ENCODE measurements at places on chromosomes 3 and 15.

DNA sequence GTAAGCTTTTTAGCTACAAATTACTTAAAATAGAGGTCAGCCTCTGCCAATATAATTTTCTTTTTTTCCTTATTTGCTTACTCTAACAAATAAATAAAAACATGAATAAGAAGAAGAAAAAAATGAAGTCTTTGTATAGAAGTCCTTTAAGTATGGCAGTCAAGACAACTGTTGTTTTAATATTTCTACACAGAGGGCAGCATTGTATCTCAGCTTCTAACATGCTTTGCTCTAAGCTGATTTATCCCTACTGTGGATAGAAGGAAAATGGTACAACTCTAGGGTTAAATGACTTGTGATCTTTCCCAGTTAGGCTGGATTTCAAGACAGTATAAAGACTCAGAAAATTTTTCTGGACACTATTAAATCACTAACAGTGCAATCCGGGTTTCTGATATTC, 104.3 kb upstream of the MEIS2 start:
- no peak for DNase-seq

GRCh38 chr15:97096303-97096835, 765.9 kb downstream of the NR2F2 start:
- DNase-seq = no peak

- no peak for DNase-seq
Measured at GRCh38 chr3:53293867-53294266, 38.0 kb upstream of the TKT start.

- no peak for DNase-seq
Measured at GRCh38 chr3:172376881-172377280, 71.4 kb downstream of the GHSR start.

GRCh38 chr3:50428007-50428633, 68.8 kb upstream of the TMEM115 start:
- DNase-seq = no peak

DNA sequence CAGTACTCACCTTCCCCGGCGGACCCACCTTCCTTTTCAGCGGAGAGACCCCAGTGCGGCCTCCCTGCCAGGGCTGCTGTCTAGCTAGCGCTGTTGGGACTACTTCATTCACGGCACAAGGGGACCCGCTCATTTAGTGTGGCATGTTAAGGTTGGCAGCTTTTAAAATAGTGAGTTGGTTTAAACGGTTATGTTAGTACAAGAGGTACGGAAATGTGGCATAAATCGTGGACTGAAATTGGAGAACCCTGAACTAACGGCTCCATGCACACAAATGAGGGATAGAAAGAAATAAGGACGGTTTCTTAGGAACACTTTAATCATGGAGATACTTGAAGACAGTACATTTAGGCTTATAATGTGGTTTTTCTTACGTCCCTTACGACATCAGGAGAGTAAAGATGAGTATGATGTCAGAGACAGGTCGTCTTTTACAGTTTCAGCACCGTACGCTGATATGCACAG, 752 bp downstream of the CEP63 start:
- peak; percentile 50 for DNase-seq

DNA sequence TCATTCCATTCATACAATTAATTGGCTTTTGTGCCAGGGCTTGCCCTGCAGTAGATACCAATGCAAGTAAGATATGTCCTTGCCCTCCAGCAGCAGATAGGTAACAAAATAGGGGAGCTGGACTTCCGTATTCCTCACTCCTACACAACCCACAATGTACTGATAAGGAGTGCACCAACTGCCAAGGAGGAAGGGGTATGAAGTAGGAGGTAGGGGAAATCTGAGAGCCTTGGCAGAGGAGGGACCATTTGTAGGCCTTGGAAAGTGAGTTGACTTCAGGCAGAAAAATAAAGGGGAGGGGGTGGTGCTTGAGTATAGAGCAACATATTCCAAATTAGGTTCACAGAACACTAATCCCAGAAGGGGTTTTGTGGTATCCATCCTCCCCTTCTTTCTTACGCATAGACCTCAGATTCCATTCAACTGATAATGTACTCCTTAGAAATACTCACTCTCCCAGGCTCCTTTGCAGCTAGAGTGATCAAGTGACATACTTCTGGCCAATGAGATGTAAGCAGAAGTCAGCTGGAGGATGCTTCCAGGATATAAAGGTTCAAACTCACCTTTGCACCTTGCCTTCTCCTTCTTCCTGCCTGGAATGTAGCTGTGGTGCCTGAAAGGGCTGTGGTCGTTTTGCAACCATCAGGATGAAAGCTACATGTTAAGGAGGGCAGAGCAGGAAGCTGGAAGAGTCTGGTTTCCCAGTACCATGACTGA, 127.1 kb upstream of the SMAD3 start:
- DNase-seq = no peak

DNA sequence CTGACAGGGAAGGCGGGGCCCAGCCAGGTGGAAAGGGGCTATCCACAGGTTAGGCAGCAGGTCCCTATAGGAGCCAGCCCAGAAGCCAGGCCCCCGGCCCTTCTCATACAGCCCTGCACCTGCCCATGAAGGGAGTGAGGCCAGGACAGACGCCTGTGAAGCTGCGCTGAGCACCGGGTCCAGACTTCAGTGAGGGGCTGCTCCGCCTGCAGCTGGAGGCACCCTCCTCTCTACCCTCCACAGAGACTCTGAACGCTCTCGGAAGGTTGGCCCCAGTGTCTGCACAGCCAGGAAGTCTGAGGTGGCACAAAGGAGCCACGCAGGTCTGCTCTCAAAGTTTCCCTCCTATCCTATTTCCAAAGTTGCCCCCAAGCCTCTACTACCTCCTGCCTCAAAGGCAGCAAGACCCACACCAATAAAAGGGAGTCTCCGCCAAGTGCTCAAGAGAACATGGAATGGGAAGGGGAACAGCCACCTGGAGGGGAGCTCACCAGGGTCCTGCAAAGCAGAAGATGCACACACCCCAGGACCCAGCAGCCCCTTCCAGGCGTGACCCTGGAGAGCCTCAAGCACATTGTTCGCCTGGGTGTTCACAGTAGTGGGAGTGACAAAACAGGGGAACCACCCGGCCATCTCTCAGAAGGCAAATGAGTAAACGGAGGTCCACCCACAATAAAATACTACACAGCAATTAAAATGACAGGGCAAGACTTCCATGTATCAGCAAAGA, 19.5 kb downstream of the XXYLT1 start:
- no peak for DNase-seq

DNA sequence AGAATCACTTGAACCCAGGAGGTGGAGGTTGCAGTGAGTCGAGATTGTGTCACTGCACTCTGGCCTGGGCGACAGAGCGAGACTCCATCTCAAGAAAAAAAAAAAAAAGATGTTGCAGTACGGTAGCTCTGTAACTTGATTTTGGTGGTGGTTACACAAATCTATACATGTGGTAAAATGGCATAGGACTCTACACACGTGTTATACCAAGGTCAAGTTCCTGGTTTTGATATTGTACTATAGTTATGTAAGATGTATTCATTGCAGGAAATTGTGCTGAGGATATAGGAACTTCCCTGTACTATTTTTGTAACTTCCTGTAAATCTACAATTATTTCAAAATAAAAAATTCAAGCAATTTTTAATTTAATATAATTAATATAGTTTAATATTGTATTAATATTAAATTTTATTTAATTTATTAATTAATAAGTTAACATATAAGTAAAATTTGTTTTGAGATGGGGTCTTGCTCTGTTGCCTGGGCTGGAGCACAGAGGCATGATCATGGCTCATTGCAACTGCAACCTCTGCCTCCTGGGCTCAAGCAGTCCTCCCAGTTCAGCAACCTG, 9.9 kb downstream of the MYD88 start:
- DNase-seq = no peak

DNA sequence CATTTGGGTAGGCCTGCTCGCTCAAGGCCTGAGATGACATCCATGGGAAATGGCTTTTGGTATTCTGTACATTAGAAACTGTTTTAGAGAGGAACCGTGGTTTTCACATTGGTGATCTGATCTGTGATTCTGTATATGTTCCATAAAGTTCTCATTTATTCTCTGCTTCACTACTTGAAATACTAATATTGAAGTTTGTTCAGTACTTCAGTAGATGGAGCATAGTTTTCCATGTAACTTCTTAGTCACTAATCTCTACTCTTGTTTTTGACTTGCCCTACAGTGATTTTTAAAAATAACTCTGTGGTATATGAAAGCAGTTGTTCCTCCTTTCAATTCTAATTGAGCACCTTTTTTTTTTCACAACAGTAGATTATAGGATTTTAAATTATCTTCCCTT, 66.5 kb downstream of the MBNL1 start:
- DNase-seq = no peak

DNA sequence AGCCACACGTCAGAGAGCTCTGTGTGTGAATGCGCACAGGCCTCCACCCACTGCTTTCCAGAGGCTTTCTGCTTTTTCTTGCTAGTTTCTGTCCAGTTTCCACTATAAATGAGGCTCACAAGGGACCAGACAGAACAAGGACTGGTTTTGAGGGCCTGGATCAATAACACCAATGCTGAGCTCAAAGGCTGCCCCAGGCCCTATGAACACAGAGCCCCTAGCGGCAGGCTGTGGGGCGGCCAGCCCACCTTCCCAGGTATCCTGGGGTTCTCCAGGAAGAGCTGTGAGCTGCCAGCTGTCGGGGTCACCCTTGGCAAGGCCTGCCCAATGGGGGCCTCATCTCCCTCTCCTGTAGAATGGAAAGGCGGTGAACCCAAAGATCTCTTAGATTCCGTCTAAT, 2.2 kb upstream of the ITIH3 start:
- DNase-seq = peak; percentile 24

GRCh38 chr3:13365390-13366379, 54.4 kb downstream of the NUP210 start:
- DNase-seq = no peak

DNA sequence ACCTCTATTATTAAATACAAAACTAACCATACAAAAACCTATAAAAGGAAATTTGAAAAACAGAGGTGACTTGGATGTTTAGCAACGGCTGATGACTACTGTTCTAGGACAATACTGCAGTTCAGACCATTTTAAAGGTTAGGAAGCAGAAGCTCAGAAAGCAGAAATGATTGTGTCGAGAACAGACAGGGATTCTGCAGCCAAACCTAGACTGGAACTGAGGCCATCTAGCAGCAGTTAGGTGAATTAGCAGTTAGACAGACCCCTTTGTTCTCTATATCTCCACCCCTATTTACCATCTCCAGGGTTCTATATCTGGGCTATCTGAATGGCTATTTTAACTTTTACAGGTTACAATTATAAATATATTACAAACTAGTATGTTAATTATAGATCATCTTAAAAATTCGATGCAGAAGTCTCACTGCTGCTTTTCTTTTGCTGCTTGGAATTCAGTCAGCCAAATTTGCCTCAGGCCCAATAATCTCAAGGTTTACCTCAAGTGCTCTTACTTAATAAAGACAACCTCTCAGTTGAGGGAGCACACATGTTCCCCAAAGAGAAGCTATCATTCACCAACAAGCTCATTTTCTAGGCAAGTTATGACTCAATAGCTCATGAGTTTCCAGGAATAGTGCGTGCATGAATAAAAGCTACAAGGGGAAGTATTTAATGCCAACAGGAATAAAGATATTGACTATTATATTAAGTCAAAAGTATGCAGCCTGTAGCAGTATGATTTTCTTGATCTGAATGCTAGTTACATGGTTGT, 9.3 kb upstream of the IL1RAP start:
- peak; percentile 5 for DNase-seq

- no peak for DNase-seq
Measured at GRCh38 chr3:184059424-184059823, 6.6 kb downstream of the HTR3C start.

- DNase-seq = no peak
Measured at GRCh38 chr3:148906667-148907066, 41.6 kb downstream of the CPA3 start.

DNA sequence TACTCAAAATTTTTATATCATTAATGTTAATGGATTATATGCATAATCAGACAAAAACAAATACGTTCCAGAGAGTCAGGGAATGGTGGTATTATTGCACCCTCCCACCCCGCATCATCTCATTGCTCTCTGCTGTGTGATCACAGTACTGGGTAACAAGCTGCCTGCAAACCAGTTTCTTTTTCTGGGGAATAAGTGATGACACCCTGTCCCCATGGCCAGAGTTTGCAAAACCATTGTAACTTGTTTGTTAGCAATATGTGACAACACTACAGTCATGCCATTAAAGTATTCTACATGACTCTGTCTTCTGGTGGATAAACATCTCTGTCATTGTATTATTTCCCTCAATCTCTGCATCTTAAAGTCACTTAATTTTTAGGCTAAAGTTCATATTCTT, 39.5 kb downstream of the ZBTB38 start:
- DNase-seq = no peak

GRCh38 chr15:50077176-50077575, 41.9 kb downstream of the ATP8B4 start:
- no peak for DNase-seq

- DNase-seq = peak; percentile 57
Measured at GRCh38 chr15:90031231-90031791, 30.2 kb downstream of the ZNF710 start.

GRCh38 chr3:180870008-180870699, 42.3 kb upstream of the FXR1 start:
- DNase-seq = no peak

DNA sequence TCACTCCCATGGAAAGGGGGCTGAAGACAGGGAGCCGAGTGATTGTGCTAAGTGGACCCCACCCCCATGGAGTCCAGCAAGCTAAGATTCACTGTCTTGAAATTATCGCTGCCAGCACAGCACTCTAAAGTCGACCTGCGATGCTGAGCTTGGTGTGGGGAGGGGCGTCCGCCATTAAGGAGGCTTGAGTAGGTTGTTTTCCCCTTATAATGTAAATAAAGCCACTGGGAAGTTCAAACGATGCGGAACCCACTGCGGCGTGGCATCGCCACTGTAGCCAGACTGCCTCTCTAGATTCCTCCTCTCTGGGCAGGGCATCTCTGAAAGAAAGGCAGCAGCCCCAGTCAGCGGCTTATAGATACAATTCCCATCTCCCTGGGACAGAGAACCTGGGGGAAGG, 10.9 kb upstream of the SRGAP3 start:
- no peak for DNase-seq

DNA sequence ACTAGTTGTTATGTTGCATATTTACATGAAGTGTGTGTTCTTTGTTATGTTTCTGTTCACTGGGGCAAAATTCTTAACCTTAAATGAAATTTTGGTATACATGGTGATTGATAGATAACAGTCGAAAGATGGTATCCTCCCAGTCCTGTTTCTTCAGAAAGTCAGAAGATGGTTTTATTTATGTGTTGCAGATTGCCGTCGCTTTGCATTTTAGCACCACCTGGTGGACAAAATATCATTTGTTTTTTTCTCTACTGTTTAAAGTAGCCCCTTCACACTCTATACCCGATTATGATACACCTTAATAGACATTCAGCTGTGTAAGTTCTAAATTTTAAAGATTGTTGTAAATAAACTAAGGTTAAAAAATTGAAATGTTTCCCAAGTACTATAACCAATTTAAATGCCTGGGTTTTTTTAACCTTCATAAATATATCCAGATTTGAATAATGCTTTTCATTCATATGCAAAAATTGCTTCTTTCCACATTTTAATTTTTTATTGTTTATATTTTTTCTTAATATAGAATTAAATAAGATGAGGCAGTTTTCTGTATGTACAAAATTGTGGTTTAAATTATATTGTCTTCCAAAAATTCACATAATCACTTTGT, 152.2 kb downstream of the ALCAM start:
- peak; percentile 71 for DNase-seq

GRCh38 chr3:170631755-170632488, 46.0 kb upstream of the SLC7A14 start:
- DNase-seq = no peak

All from OCI-LY7 (cell line).